ENCODE measurements at places on chromosomes 13 and 19.

- DNase-seq, result no peak
Observed at GRCh38 chr19:53532362-53532761, 5.6 kb upstream of the ZNF331 start.

GRCh38 chr19:16249826-16250404 lies 52.2 kb downstream of the AP1M1 start:
- DNase-seq, result no peak

DNA sequence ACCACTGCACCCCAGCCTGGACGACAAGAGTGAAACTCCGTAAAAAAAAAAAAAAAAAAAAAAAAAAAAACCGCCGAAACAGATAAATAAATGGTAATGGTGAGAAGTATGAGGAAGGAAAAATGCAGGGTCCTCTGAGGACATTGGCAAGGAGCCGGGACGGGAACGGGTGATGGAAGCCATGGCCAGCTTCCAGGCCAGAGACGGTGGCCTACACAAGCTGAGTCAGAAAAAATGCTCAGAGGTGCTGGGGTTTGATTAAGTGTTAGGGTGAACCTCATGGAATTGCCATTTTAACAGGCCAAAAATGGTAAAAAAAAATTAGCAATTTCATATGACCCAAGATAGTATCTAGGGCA lies 866 bp upstream of the ZSWIM4 start:
- DNase-seq, result no peak

GRCh38 chr13:45628094-45628493 lies 12.6 kb upstream of the ERICH6B start:
- DNase-seq, result no peak

DNA sequence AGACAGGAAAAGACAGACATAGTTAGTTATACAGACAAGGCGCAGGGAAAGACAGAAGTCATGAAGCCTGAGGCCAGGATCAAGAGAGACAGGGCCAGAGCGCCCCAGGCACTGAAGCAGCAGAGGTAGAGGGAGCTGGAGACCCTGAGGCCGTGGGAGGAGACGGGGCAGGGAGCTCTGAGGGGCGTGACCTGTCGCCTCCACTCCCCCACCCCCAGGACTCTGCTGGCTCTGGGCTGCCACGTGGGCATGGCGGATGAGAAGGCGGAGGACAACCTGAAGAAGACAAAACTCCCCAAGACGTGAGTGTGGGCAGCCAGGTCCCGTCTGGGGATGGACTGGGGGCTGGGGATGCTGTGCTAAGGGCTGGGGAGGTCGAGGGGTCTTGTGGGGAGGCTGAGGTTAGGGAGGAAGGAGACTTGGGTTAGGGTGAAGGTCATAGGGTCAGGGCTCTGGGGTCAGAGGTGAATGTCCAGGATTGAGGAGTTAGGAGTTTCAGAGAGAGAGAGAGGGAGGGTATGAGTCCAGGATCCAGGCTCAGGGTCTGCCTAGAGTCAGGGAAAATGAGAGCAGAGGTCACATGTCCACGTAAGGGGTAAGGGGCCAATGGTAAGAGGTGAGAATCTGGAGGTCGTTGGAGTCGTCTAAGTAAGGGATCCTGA lies 31.1 kb downstream of the RYR1 start:
- DNase-seq, result no peak

- DNase-seq, result no peak
Observed at GRCh38 chr19:47796785-47797184, 7.6 kb downstream of the TPRX1 start.

GRCh38 chr13:46817095-46817494 lies 20.1 kb upstream of the ESD start:
- no peak for DNase-seq

GRCh38 chr19:2041433-2041682 lies 9.7 kb downstream of the MKNK2 start:
- no peak for DNase-seq

- DNase-seq, result no peak
Observed at GRCh38 chr19:34135054-34135800, 37.1 kb upstream of the LSM14A start.

DNA sequence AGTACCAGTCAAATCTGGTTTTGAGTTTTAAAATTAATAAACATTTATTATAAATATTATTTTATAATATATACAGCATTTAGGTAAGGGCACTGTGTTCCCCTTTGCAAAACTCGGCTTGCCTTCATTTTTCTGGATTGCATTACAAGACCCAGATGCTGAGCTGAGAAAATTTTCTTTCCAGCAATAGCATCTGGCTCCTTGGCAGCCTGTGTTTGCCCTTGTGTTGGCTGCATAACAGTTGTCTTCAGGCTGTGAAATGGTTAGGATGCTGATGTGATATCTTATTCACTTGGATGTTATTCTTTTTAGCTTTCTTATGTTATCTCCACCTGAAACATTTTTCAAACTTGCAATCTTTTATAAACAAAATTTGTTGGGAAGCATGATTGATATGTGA lies 784.4 kb downstream of the DACH1 start:
- DNase-seq, result no peak

DNA sequence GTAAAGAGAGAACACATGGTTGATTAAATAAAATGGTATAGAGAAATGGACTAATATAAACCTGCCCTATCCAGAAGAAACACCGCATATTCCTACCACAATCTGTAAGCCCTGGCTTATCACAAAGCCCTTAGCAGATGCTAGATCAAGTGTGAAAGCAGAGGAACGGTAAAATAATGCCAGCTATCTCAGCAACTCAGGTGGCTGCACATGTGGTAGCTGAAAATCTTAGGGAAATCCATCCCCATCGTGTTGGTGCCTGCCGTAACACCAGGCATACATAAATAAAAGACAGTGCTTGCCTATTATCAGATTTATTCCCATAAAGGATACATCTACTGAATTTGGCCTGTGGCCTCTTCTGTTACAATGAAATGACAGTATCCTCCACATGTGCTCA lies 304.1 kb upstream of the MAB21L1 start:
- DNase-seq, result no peak

GRCh38 chr13:94419304-94419924 lies 60.1 kb downstream of the DCT start:
- peak; percentile 3 for DNase-seq

GRCh38 chr19:22286151-22286810 lies at the start of gene ZNF729:
Gene ZNF729 (plus strand): TSS chr19:22286441. CDS start chr19:22286526, 85 bp downstream.
- no peak for DNase-seq

GRCh38 chr19:10104665-10105508 lies 1.3 kb upstream of the PPAN start:
- peak; percentile 98 for DNase-seq

DNA sequence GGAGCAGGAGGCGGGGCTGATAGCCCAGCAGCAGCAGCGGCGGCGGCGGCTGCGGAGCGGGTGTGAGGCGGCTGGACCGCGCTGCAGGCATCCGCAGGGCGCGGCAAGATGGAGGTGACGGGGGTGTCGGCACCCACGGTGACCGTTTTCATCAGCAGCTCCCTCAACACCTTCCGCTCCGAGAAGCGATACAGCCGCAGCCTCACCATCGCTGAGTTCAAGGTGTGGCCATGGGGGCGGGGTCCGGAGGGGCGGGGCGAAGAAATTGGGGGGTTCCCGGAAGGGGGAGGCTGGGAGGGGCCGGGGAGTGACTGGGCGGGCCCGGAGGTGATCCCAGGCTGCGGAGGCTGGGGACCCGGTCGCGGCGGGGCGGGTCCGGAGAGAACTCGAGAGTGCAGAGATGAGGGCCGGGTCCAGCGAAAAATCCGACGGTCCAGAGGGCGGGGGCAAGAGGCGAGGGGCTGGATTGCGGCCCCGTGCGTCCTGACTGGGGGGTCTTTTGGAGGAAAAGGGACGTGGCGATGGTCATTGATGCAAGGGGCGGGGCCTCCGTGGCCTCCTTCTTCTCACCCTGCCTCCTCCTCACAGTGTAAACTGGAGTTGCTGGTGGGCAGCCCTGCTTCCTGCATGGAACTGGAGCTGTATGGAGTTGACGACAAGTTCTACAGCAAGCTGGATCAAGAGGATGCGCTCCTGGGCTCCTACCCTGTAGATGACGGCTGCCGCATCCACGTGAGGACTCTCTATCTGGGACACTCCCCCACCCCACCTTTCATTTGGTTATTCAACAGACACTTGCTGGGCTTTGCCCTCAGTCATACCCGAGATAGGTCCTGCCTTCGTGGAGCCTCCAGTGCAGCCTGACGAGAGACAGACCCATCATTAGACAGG lies at the start of gene TBCB:
Gene TBCB (plus strand): TSS at position 16 of the 891 bp plus-strand sequence. CDS start 93 bp downstream, at position 109.
- DNase-seq, result no peak

DNA sequence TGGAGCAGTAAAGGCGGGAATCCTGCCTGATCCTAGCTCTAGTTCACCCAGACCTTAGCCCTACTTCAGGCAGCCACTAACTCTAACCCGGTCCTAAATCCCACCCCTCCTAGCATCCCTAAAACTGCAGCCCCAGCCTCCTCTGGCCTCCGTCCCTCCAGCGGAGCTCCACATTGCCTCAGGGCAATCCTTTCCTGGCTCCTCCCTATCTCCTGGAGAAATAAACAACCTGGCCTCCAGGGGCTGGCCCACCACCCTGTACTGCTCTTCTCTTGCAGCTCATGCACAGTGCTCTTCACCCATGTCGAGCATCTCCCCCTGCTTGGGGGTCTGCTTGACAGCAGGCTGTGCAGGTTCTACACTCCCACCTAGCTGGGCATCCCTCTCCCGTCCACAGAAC lies 6.7 kb downstream of the POU2F2 start:
- no peak for DNase-seq

DNA sequence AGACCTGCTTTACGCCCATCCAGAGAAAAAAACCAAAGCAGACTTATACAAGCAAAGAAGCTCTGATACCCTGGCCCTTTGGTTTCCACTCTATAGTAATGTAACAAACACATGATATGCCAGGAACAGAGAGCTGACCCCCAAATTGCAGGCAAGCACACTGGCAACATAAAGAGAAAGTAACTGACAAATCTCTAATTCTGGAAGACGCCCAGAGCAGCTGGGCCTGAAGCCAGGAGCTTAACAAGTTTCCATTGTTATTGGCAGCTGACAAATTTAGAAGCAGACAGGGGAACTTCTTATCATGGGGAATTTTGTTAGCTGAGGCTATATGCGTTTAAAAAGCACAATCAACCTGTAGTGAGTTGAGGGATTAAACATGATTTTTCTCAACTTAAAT lies 158.0 kb downstream of the DLEU7 start:
- DNase-seq, result peak; percentile 40

DNA sequence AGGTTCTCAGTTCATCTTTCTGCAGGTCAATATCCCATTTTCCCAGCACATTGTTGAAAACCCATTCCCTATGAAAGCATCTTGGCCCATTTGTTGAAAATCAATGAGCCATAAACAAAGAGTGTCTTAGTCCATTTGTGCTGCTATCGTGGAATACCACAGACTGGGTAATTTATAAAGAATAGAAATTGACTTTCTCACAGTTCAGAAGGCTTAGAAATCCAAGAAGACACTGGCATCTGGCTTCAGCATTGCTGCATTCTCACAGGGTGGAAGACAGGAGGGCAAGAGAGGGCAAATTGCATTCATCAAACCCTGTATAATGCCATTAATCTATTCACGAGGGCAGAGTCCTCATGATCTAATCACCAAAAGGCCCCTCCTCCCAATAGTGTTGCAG lies 34.1 kb downstream of the ZNF823 start:
- no peak for DNase-seq

- no peak for DNase-seq
Observed at GRCh38 chr13:111632906-111633305, 312.5 kb downstream of the TEX29 start.

DNA sequence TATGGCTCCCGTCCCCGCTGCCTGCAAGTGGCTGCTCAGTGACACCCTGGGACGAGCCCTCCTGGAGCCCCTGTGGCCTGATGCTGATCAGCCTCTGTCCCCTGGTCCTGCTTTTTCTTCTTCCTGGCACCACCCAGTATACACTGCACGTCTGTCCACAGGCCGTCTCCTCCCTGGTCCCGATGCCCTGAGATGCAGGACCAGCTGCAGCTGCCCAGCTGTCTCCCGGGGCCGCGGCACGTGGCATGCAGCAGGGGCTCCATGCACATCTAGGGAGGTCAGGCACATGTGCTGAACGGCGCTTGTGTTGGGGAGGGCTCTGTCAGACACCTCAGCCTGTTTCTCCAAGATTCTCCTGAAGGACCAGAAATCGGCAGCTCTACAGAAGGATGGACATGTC lies 30.2 kb downstream of the ZFR2 start:
- DNase-seq, result no peak

DNA sequence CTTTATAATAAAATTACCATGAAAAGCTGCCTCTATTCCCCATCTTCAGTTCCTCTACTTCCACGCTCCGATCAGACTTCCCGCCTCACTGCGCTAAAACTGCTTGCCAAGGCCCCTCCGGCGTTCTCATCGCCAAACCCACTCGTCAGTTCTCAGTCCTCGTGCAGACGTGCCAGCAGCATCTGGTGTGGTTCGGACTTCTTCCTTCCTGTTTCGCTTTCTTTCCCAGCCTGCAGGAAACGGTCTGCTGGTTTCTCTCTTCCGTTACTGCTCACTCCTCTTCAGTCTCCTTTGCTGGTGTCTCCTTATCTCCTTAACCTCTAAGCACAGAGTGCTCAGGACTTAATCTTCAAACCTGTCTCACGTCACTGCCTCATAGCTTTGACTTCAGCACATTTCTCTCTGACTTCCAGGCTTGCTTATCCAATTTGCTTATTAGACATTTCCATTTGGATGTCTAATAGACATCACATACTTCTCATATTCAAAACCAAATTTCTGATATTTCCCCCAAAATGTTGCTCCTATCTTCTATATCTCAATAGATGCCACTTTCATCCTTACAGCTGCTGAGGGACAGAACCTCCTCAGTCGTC lies 40.3 kb downstream of the RCBTB2 start:
- DNase-seq, result peak; percentile 95

GRCh38 chr13:106183410-106184065 lies 351.9 kb downstream of the EFNB2 start:
- no peak for DNase-seq

DNA sequence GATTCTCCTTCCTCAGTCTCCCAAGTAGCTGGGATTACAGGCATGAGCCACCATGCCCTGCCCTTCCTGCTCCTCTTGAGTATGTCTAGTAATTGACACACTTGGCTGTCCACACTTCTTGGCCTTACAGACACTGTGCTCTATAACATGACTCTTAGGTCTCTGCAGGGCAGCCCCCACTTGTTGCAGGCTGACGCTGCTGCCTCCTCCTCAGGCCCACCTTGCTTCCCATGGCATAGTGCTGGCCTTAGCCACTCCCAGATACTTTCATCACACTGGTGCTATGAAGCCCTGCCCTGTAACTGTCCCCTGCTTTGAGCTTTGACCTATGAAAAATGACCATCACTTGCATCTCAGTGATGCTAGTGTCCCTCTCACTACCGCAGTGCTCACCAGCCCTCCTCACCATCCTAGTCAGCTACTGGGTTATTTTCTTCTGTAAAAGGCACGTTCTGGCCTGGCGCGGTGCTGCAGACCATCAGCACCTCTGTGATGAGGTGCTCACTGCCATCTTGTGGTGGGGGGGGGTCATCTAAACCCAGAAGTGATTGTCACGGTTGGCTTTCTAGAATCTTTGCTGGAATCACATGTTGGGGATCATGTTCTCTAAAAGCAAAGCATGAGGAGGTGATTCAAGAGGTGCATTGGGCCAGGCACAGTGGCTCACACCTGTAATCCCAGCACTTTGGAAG lies 9.8 kb downstream of the ERICH4 start:
- DNase-seq, result no peak

DNA sequence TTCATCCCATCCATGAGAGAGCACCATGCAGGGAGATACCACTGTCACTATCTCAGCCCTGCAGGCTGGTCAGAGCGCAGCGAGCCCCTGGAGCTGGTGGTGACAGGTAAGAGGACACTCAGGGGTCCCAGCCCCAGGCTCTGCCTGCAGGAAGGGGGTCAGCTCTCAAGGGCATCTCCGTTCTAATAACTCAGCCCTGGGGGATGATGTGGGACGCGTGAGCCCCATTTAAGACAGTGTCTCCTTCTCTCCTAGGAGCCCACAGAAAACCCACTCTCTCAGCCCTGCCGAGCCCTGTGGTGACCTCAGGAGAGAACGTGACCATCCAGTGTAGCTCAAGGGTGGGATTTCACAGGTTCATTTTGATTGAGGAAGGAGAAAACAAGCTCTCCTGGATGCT lies 15.5 kb upstream of the KIR3DL3 start:
- DNase-seq, result no peak
